ENCODE measurements at places on chromosomes 13 and 19.

- peak; percentile 89 for DNase-seq
- H3K27ac ChIP-seq: peak overlapping the region; percentile 93
- peaks cover 64% of the 10 kb centered on the region for H3K27me3 ChIP-seq
Observed at GRCh38 chr19:50658441-50659317, 9.4 kb downstream of the C19orf81 start.

- peaks cover 9% of the 10 kb centered on the region for H3K36me3 ChIP-seq
- H3K27ac ChIP-seq: no peak overlapping the region
- H3K4me1 ChIP-seq: peaks cover 52% of the 10 kb centered on the region
Observed at GRCh38 chr19:34256835-34257558, 2.6 kb downstream of the GARRE1 start.

- DNase-seq: no peak
- peaks cover 55% of the 10 kb centered on the region for H3K36me3 ChIP-seq
- peak overlapping the region; percentile 80 for H3K4me3 ChIP-seq
- peaks cover 78% of the 10 kb centered on the region for H3K4me1 ChIP-seq
Observed at GRCh38 chr13:99258946-99259345, 767 bp upstream of the GPR18 start.

- H3K4me1 ChIP-seq: no peaks in the 10 kb centered on the region
- no peaks in the 10 kb centered on the region for H3K27me3 ChIP-seq
- no peak for DNase-seq
- no peak overlapping the region for H3K27ac ChIP-seq
- H3K36me3 ChIP-seq: peaks cover 4% of the 10 kb centered on the region
- H3K4me3 ChIP-seq: no peak overlapping the region
Observed at GRCh38 chr13:32205431-32206096, 109.6 kb downstream of the ZAR1L start.

DNA sequence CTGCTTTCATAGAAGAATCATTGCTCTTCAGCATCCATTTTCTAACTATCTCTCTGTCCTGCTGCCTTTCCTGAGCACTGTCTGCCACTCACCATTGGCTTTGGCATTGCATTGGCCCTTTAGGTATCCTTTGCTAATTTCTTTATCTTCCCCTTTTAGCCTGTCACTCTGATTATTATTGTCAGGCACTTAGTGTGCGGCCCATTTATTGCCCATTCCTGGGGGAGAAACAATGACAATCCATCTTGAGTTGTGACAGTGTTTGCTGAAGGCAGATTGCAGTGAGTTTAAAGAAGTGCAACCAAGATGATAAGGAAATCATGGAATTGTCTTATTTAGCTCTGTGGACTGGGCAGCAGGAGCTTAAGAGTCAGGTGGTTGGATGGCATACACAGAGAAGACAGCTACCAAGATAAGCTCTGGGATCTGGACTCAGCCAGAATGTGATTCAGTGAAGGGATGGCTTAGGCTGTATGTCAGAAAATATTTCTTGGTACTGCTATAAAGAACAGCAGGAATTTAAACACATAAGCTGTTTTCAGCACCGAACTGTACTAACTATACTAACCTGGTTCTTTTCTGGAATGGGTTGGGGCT is 25.3 kb downstream of the B3GLCT start:
- H3K4me1 ChIP-seq: peaks cover 2% of the 10 kb centered on the region
- no peaks in the 10 kb centered on the region for H3K27me3 ChIP-seq
- DNase-seq: no peak
- no peak overlapping the region for H3K4me3 ChIP-seq
- no peak overlapping the region for H3K27ac ChIP-seq

- H3K4me1 ChIP-seq: no peaks in the 10 kb centered on the region
- H3K4me3 ChIP-seq: no peak overlapping the region
- H3K36me3 ChIP-seq: no peaks in the 10 kb centered on the region
- DNase-seq: no peak
- H3K27me3 ChIP-seq: no peaks in the 10 kb centered on the region
- H3K27ac ChIP-seq: no peak overlapping the region
Observed at GRCh38 chr13:71380191-71380590, 486.8 kb downstream of the DACH1 start.

GRCh38 chr13:78827471-78827870 is 168.5 kb upstream of the OBI1 start:
- H3K27ac ChIP-seq: no peak overlapping the region
- H3K4me3 ChIP-seq: no peak overlapping the region
- peaks cover 9% of the 10 kb centered on the region for H3K27me3 ChIP-seq
- H3K36me3 ChIP-seq: no peaks in the 10 kb centered on the region
- no peak for DNase-seq

DNA sequence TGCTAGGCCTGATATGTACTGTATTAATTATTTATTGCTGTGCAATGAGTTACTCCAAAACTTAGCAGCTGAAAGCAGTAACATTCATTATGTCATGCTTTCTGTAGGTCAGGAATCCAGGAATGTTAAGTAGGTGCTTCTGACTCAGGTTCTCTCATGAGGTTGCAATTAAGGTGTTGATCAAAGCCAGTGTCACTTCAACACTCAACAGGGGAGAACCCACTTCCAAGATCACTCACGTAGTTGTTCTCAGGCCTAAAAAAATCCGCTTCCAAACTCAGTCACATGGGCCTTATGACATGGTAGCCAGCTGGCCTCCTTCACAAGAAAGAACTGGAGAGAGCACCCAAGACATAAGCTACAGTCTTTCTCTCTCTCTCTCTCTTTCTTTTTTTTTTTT is 211.1 kb upstream of the NBEA start:
- no peaks in the 10 kb centered on the region for H3K36me3 ChIP-seq
- no peak overlapping the region for H3K4me3 ChIP-seq
- no peak for DNase-seq
- H3K4me1 ChIP-seq: no peaks in the 10 kb centered on the region
- H3K27me3 ChIP-seq: no peaks in the 10 kb centered on the region
- no peak overlapping the region for H3K27ac ChIP-seq

DNA sequence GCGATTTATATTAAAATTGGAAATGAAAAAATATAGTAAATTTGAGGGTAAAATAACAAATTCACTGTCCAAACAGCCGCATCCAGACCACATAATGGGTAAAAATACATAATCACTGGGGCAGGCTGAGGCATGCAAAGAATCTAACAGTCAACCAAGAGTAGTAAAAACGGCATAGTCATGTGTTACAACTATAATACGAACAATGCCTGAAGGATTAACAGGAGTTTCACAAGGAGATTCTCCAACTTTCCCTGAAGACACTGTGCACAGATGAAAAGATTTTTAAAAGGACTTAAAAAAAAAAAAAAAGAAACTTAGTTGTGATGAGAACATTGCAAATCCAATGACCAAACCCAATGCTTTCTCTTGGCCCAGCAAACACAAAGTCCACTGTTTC is 20.4 kb upstream of the ATXN8OS start:
- no peak for DNase-seq
- H3K27ac ChIP-seq: no peak overlapping the region
- H3K27me3 ChIP-seq: no peaks in the 10 kb centered on the region

DNA sequence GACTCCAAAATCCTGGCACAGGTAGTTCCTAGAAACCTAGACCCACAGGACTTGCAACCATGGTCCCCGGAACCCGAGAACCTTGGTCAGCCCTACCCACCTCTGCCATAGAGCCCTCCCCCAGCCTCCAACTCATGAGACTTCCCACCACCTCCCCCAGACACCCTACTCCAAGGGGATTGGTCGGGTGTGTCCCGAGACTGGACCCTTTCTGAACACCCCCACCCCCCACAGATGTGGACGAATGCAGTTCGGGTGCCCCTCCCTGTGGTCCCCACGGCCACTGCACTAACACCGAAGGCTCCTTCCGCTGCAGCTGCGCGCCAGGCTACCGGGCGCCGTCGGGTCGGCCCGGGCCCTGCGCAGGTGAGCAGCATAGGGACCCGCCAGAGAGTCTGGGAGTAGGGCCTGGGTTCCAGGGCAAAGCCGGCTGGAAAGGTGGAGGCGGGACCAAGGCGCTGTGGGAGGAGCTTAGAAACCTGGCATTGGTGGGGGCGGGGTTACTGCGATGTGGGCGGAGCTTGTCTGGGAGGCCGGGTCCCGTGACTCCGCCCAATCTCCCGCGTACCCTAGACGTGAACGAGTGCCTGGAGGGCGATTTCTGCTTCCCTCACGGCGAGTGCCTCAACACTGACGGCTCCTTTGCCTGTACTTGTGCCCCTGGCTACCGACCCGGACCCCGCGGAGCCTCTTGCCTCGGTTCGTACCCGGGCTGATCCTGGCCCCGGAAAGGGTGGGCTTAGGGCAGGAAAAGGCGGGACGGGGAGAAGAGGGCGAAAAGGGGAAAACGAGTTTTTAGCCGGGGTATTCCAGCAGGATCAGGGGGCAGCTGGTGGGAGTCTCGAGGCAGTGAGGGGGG is 11.9 kb downstream of the LTBP4 start:
- peaks cover 28% of the 10 kb centered on the region for H3K36me3 ChIP-seq
- H3K4me3 ChIP-seq: peak overlapping the region; percentile 99
- peak; percentile 94 for DNase-seq
- H3K27me3 ChIP-seq: no peaks in the 10 kb centered on the region

- H3K4me3 ChIP-seq: no peak overlapping the region
- H3K4me1 ChIP-seq: no peaks in the 10 kb centered on the region
- H3K27ac ChIP-seq: no peak overlapping the region
- H3K27me3 ChIP-seq: no peaks in the 10 kb centered on the region
- H3K36me3 ChIP-seq: no peaks in the 10 kb centered on the region
Observed at GRCh38 chr13:42788601-42789000, 7.2 kb downstream of the FAM216B start.

DNA sequence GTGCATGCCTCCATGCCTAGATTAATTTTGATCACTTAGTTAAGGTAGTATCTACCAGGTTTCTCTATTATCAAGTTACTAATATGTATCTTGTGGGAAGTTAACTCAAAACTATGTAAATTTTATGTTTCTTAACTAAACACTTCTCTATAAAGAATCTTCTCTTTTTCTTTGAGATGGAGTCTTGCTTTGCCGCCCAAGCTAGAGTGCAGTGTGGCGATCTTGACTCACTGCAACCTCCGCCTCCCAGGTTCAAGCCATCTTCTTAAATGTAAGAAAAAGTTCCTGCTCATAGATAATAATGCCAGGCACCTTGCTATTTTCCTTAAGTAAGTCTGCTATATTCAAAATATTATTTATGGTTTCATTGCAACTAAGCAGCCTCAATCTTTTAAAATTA is 58.4 kb downstream of the ELF1 start:
- H3K4me3 ChIP-seq: no peak overlapping the region
- H3K36me3 ChIP-seq: peaks cover 39% of the 10 kb centered on the region
- H3K27me3 ChIP-seq: no peaks in the 10 kb centered on the region
- H3K4me1 ChIP-seq: peaks cover 57% of the 10 kb centered on the region
- no peak for DNase-seq

GRCh38 chr19:1863328-1863637 is at the start of gene KLF16:
TSS of gene KLF16 (minus strand) at chr19:1863579. CDS start at chr19:1863497, 82 bp downstream.
- no peak for DNase-seq
- peaks cover 4% of the 10 kb centered on the region for H3K36me3 ChIP-seq
- H3K27ac ChIP-seq: peak within 1 kb of the TSS; percentile 92
- H3K27me3 ChIP-seq: no peaks in the 10 kb centered on the region
- H3K4me1 ChIP-seq: peaks cover 40% of the 10 kb centered on the region

GRCh38 chr19:42532891-42533290 is 4.6 kb upstream of the CEACAM1 start:
- H3K27me3 ChIP-seq: no peaks in the 10 kb centered on the region
- H3K36me3 ChIP-seq: no peaks in the 10 kb centered on the region
- H3K4me1 ChIP-seq: peaks cover 15% of the 10 kb centered on the region
- DNase-seq: no peak

DNA sequence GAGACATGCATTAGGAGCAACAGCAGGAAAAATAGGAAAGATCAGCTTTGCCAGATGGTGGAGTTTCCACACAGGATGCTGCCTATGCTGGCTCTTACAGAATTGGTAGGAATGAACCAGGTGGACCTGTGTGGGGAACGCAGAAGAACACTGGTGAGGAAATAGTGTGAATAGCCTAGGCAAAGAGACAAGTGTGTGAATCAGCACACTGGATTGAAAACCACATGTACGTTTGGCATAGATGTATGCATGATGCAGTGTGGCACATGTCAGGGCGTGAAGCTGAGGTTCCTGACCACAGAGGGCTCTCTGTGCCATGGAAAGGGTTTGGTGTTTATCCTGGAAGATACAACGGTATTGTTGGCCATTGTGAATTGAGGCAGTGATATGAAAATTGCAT is 156.5 kb upstream of the SLC10A2 start:
- H3K27ac ChIP-seq: no peak overlapping the region
- H3K36me3 ChIP-seq: no peaks in the 10 kb centered on the region
- H3K27me3 ChIP-seq: peaks cover 1% of the 10 kb centered on the region
- DNase-seq: no peak
- H3K4me3 ChIP-seq: no peak overlapping the region
- H3K4me1 ChIP-seq: no peaks in the 10 kb centered on the region

DNA sequence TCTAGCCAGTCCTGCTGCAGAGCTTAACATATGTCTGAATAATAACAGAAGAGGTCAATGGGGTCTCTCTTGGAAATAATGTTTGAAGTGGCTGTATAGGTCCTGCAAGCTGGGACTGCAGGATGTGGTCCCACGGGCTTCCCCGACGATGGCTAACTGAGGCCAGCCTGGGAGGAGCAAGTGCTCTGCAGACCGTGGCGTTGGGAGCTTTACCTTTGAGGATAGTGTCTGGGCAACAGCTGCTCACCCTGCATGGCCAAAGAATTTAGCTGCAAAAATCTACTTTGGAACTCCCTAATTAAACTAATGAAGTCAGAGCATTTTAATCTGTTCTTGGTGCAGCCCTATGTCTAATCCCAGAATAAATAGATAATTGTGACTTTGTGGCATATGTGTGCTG is 18.2 kb upstream of the AMER2 start:
- H3K4me1 ChIP-seq: no peaks in the 10 kb centered on the region
- peaks cover 42% of the 10 kb centered on the region for H3K27me3 ChIP-seq
- no peak overlapping the region for H3K4me3 ChIP-seq
- DNase-seq: no peak
- no peaks in the 10 kb centered on the region for H3K36me3 ChIP-seq

- DNase-seq: no peak
- no peaks in the 10 kb centered on the region for H3K4me1 ChIP-seq
- no peaks in the 10 kb centered on the region for H3K36me3 ChIP-seq
- H3K4me3 ChIP-seq: no peak overlapping the region
Observed at GRCh38 chr13:77891041-77891440, 27.6 kb downstream of the EDNRB start.

- peaks cover 13% of the 10 kb centered on the region for H3K4me1 ChIP-seq
- peak overlapping the region; percentile 3 for H3K4me3 ChIP-seq
- peak overlapping the region; percentile 13 for H3K27ac ChIP-seq
- H3K27me3 ChIP-seq: peaks cover 3% of the 10 kb centered on the region
- no peak for DNase-seq
Observed at GRCh38 chr19:54247106-54247930, 4.7 kb upstream of the LILRA6 start.

GRCh38 chr13:79482281-79482970 is 1.5 kb downstream of the NDFIP2 start:
- peak overlapping the region; percentile 97 for H3K27ac ChIP-seq
- peak overlapping the region; percentile 83 for H3K4me3 ChIP-seq
- peaks cover 36% of the 10 kb centered on the region for H3K36me3 ChIP-seq
- no peaks in the 10 kb centered on the region for H3K27me3 ChIP-seq
- DNase-seq: no peak
- H3K4me1 ChIP-seq: peaks cover 66% of the 10 kb centered on the region

All from activated CD4-positive, alpha-beta T cell treated with anti-CD3 and anti-CD28 coated beads for 36 hours (primary cell).